Kasumi-1 (cell line): ENCODE measurements at places on chromosomes 16 and 17.
A peak's percentile ranks its signal among the peaks of the same experiment; 100 is the strongest.

DNA sequence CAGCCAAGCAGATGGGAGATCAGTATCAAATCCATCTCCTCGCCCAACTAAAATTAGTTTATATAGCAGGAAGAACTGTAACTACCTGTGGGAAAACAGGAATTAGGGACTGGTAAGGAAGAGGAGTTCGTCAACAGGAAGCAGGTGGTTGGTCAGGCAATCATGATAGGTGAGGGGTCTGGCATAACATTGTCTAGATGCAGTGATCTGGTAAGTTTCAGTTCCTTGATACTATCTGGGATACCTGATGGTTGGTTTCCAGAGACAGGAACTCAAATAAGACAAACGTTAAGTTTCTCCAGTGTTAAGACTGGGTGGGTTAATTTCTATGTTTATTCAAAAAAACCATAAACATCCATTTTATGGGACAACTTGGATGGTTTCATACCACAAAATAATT, 53.8 kb downstream of the CEP112 start:
- no peak for DNase-seq

GRCh38 chr16:27639561-27640276, 89.8 kb downstream of the KATNIP start:
- peak; percentile 13 for DNase-seq

DNA sequence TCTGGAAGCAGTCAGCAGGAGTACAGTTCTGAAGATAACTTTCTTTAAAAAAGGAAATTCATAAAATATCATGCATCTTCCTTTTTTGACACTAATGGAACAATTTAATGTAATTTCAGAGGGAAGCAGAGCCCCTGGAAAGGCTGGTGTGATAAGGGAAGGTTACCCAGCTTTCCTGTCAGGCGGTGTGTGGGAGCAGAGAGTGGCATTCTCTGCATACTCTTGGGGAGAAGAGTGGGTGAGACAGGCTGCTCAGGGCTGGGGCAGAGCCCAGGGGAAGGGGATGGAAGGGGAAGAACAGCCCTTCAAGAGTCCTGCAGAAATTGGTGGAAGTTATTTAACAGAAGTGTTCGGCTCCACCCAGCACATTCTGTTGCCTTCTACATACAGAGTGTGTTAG, 84.7 kb downstream of the PRKCB start:
- no peak for DNase-seq

DNA sequence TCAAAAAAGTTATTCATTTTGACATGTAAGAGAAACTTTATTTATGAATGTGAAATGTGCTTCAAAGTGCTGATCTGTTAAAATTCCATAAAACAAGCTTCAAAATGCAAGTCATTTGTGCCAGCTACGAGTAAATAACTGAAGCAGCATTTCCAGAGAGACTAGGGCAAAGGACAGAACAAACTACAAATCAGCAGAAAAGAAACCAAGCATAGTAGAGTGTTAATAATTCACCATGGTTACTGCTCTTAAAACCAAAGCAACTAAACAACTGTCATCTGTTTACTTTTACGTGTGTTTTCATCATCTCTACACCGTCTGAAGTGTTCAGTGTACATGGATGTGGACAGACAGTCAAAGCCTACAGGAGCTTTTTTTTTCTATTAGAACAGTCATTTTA, 1.6 kb upstream of the ASPA start:
- DNase-seq = no peak
